ENCODE measurements at places on chromosomes 12 and 14.

- DNase-seq = no peak
Measured at GRCh38 chr14:101521473-101521915, 39.8 kb upstream of the DIO3 start.

GRCh38 chr14:101101456-101102056 lies 198.0 kb upstream of the RTL1 start:
- DNase-seq = no peak

DNA sequence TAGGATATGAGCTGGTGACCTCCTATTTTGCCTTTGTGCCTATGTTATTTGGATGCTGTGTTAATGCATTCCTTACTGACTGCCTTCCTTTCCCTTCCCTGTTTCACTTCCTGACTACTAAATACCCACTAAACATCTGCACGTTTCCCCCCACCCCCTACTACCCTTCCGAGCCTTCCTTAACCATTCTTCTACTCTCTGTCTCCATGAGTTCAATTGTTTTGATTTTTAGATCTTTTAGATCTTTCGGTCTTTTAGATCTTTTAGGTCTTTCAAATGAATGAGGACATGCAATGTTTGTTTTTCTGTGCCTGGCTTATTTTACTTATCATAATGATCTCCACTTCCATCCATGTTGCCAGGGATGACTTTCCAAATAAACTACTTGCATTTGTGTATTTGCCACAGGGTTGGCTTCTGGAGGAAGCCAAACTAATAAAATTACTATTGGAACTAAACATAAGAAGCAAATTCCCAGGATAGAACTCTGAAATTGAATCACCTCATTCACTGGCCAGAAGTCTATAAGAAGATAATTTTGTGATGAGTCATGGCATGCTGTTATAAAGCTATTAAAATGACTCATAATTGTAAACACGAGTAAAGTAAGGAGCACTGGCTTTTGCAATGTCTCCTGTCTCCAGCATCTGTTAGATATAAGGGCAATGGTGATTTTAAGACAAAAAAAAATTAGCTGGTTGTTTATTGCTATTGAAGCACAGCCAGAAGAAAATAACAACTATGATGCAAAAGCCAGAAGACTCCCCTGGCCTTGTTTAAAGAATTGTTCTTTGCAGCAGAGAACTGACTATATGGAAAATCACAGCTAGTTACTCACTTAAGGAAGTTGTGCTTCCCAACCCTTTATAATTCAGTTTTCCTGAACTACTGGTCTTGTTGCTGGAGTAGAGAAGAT lies 586.3 kb downstream of the LRFN5 start:
- DNase-seq = peak; percentile 94

DNA sequence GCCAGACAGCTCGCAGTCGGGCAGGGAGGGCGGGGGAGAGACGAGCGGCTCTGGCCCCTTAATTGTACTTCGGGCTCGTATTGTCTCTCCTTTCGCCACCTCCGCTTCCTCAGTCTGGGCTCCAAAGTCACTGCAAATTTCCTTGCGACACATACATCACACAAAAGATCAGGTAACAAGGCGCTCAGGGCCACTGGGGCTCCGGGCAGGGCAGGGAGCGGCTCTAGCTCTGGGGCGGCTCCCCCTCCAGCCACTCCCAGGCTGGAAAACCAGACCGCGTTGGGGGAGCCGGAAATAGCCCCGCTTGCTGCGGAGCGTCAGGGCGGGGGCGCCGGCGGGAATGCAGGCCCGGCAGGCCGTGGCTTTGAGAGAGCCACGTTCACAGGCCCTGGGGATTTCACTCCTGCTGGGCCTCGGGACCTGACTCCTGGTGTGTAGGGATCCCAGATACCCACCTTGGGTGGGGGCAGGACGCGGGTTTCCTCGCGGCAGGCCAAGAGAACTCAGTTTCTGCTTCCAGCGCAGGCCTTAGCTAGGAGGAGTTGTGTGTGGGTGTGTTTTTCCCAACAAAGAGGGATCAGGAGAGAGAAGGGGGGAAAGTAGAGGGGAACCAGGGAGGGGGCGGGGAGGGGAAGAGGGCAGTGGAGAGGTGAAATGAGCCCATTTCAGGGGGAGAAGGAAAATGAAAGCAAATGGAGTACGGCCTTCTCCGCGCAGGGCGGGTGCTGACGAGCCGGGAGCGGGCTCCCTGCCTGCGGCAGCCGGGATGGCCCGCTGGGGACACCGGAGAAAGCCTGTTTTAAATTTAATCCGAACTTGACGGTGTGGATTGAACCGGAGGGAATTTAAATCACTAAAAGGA lies 4.4 kb upstream of the HOXC9 start:
- DNase-seq = no peak

All from GM04504 (cell line).